ENCODE measurements at places on chromosomes 1 and 21.

GRCh38 chr1:91564888-91565701 lies 64.4 kb downstream of the CDC7 start:
- DNase-seq = no peak

GRCh38 chr1:225435076-225435475 lies 7.2 kb upstream of the LBR start:
- no peak for DNase-seq

DNA sequence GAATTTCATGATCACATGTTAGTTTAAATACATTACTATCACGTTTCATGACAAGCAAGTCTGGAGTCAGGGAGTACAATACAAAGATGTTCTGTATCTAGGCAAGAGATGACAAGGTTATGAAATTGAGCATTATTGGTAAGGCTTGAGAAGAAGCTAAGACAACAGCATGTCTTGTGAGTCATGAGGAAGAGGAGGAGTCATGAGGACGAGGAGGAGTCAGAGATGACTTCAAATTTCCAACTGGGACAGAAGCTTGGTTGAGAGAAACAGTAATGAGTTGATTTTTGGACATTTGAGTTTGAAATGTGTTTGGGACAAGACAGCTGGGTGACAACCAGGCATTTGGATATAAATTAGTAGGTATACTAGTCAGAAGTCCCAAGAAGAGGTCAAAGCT lies 4.3 kb upstream of the UBE2U start:
- DNase-seq = no peak

DNA sequence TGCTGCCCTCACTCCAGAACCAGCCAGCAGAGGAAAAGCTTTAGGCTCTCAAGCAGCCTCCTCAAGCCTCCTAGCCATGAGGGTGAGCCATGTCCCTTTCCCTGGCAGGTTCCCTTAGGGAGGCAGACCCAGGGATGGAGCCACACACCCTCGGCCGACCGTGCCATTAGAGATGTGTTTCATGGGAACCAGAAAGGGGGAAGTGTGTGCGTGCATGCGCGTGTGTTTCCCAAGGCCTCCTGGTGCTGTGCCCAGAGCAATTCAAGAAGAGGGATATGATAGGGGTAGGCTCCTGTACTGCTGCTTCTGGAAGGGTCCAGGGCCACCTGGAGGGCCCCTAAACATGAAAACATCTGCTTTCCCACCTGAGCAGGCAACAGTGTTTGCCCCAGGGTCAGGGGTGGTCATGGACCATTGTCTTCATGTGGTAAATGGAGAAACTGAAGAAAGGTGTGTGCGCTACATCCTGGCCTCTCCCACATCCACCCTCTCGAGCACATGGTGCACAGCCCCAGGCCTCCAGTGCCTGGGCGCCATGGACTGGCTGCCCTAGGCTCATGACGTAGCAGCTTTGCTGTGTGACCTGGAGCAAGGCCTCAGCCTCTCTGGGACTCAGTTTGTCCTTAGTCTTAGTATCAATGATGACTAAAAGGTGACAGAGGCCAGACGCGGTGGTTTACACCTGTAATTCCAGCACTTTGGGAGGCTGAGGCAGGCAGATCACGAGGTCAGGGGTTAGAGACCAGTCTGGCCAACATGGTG lies 48.1 kb downstream of the SYF2 start:
- no peak for DNase-seq

DNA sequence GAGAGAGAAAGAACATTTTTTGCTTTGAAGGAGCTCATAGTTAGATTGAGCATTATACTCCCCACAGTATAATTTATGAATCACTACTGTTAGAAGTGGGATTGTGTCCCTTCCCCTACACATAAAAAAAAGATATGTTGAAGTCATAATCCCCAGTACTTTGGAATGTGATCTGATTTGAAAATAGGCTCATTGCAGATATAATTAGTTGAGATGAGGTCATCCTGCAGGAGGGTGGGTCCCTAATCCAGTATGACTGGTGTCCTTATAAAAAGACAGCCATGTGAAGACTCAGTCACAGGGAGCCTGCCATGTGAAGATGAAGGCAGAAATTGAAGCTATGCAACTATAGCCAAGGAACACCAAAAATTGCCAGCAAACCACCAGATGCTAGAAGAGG lies 76.4 kb downstream of the TGFB2 start:
- peak; percentile 61 for DNase-seq

GRCh38 chr1:246642719-246643118 lies 76.5 kb downstream of the CNST start:
- DNase-seq = no peak

DNA sequence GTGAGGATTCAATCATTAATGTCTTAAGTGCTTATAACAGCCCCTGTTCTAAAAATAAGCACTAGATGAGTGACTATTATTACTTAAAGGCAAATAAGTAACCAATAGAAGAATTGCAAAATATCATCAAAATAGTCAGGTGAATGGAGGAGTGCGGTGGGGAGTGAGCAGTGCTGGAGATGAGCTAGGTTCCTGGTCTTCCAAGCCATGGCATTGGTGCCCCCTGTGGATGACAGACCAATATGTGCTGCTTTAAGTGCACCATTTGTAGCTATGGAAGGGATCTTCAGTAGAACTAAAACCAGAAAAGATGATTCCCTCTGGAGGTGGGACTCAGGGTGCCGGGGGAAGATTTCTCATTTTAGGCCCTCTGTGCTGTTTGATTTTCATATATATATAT lies 46.1 kb upstream of the SLC30A1 start:
- no peak for DNase-seq

DNA sequence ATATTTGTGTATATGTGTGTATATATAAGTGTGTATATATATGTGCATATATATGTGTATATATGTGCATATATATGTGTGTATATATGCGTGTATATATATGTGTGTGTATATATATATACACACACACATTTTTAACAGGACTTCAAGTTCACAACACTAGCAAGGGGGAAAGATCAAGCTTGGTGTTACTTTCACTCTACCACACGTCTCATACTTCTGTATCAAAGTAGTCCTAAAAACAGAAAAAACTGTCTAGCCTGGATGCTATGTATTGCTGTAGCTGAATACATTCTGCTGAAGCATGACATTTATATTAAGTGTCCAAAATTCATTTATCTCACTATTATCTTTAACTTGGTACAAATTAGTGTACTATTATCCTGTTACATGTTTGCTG lies 17.9 kb upstream of the ATP6V1G3 start:
- DNase-seq = no peak

DNA sequence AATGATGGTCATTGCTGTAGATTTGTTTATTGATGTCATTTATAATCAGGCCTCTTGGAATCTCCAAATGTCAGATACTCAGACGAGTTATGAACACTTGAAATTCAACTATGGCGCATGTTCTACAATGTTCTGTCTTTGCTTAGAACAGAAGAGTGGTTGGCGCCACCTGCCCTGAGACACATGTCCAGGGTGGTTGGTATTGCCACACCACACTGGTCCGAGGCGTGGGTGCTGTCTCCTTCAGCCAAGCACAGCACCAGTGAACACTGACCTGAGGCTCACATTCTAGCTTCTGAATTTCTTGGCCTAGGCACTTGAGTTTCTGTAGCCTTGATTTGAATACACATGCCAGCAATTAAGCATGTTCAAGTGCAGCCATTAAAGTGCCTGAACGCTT lies 10.1 kb upstream of the BMP8A start:
- DNase-seq = no peak

DNA sequence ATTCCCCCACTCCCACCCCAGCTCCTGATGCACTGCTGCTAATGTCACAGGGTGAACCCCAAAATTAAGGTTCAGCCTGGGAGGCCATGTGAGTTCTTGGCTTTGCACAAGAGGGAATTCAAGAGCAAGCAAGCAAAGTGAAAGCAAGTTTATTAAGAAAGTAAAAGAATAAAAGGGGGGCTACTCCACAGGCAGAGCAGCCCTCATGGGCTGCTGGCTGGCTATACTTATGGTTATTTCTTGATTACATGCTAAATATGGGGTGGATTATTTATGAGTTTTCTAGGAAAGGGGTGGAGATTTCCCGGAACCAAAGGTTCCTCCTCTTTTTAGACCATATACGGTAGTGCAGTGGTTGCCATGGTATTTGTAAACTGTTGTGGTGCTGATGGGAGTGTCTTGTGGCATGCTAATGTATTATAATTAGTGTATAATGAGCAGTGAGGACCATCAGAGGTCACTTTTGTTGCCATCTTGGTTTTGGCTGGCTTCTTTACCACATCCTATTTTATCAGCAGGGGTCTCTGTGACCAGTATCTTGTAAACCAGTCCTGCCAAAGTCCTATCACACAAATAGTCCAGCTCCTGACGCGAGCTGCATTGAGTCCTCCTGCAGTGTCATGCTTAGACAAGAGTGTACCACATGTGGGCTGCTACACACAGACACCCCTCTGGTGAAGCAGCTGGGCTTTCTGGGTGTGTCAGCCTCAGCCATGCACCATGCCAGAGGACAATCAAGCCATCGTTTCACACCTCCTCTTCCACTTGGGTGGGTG lies 46.4 kb upstream of the CSF1 start:
- DNase-seq = no peak

DNA sequence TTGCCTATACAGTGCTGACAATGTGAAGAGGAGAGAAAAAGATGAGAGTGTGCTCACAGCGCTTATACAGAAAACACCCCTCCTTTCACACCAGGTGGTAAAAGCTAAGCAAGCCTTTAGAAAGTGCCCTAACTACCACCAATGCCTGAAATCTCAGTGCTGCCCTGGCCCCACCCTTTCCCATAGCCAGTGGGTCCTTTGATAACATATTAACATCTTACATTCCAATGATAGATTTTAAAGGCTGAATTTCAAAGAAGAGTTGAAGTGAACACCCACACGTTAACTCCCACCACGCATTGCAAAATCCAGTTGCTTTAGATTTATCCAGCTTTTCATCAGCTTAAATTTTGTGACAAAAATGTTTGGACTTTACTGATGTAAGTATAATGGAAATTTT lies 58.1 kb upstream of the SSX2IP start:
- DNase-seq = no peak

DNA sequence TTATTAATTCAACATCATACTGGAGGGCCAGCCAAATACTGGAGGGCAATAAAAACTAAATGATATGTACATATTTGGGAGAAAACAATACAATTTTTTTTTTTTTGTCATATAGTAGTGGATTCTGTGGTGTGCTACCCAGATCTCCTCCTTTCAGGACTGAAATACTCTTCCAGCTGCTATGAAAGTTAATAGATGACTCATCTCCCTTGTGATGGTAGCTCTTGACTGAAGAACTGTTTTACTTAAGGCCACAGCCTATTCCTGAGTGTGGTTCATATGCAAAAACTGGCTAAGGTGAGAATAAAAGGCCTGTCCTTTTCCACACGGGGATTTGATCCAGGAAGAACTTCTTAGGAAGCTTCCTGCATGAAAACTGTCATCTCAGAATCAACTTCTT lies 307.9 kb downstream of the HLX start:
- DNase-seq = no peak

DNA sequence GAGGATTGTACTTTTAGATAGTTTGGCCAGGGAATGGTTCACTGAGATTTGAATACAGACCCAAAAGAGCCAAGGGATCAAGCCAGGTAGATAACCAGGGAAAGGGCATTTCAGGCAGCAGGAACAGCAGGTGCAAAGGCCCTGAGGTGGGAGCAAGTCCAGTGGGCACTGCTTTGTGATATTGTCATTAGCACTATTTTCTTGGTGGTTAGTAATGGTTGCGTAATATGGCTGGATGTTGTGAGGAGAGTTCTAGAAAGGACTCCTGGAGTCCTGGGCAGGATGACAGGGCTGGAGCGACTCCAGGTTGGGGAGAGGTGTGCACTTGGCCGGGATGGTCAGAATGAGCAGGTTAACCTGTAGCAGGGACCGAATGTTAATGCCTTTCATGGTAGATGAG lies 4.4 kb downstream of the AZIN2 start:
- no peak for DNase-seq

GRCh38 chr1:200751717-200752116 lies 13.0 kb downstream of the CAMSAP2 start:
- no peak for DNase-seq

GRCh38 chr1:81887421-81888144 lies 86.8 kb downstream of the ADGRL2 start:
- no peak for DNase-seq
